NCI-H146 (cell line): ENCODE measurements at places on chromosomes 4 and X.
A peak's percentile ranks its signal among the peaks of the same experiment; 100 is the strongest.

DNA sequence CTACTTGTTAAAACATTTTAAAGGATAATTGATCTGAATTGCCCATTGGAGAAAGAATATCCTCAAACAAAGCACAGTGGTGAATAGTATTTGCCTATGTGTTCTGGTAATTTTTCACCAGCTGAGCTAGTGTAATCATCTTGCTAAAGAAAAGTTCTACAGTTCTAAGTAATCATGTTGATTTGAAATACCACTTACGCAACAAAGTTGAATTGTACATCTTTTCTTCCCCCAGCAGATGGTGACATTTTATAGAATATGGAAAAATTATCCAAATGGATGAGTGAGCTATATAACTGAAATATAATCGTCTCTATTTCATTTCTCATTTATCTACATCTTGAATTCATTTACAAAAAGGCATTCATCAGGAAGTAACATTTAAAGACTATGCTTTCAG lies 9.7 kb upstream of the ZNF674 start:
- peak; percentile 27 for DNase-seq

GRCh38 chrX:17459008-17459611 lies 84.1 kb downstream of the NHS start:
- DNase-seq = peak; percentile 9

DNA sequence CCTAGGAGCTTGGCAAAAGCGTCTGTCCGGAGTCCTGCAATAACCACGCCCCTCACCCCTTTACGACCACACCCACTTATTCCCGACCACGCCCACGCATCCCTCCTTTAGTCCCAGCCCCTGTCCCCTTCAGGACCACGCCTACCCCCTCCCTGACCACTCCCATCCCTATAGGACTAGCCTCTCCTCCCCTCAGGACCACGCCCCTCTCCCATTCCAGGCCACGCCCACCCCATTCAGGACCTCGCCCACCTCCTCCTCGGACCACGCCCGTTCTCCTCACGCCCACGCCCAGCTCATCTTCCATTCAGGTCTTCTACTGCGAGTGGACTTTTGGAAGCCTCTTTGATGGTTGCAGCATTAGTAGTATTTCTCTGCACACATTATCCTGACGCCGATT lies 131.2 kb upstream of the STX18 start:
- DNase-seq = peak; percentile 2

- no peak for DNase-seq
Observed at GRCh38 chrX:54935306-54935705, 14.7 kb downstream of the TRO start.

- DNase-seq = no peak
Observed at GRCh38 chrX:154542723-154543424, 3.8 kb downstream of the G6PD start.

- no peak for DNase-seq
Observed at GRCh38 chr4:115687052-115687755, 573.8 kb upstream of the NDST4 start.

- no peak for DNase-seq
Observed at GRCh38 chr4:182929296-182929695, 12.1 kb upstream of the DCTD start.

- DNase-seq = no peak
Observed at GRCh38 chr4:171594293-171594692, 218.9 kb upstream of the GALNTL6 start.

DNA sequence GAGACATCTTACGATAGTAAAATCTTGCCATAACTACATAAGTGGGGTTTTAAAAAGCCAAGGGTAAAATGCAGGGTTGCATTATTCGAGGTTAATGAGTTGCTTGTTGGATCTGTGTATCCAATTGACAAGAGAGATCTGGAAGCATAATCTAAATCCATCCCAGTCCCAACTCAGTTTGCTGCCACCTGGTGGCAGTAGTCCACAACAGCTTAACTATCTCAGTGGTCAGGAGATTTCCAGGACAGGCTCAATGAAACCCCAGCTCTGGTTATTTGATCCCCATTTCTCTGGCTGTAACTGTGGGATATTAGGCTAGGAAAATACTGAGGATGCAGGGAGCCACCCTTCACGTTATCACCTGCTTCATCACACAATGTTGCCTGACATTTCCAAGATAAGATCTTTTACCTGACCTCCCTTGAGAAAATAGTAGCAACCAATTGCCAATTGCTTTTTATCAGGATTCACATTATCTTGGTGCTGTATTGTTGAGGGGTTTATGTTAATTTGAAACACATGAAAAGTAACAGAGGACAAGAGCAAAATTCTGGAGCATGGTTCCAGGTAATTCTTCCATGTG lies 88.2 kb upstream of the TNIP3 start:
- DNase-seq = peak; percentile 27

GRCh38 chrX:13983734-13984133 lies 46.0 kb downstream of the GEMIN8 start:
- DNase-seq = no peak

DNA sequence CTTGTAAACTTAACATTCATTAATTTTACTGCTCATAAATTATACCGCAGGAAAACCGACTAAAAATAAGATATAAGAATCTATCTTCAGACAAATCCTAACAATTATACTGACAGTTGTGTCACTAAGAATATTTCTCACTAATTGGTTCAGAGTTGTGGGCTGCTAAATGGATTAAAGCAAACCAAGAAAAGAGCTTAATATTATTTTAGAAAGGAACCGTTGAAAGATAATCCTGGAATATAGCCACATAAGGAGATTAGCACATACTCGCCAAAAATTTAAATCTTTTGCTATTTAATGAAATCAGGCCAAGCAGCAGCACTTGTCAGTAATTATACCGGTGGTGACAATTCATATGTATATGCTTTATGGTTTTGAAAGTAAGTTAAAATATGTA lies 132.8 kb downstream of the SLIT2 start:
- DNase-seq = no peak

- peak; percentile 61 for DNase-seq
Observed at GRCh38 chrX:51955200-51955599, 61.8 kb downstream of the MAGED1 start.

GRCh38 chr4:130511776-130512175 lies 1415.8 kb downstream of the C4orf33 start:
- DNase-seq = no peak

GRCh38 chr4:172143605-172144314 lies 330.6 kb downstream of the GALNTL6 start:
- DNase-seq = no peak

DNA sequence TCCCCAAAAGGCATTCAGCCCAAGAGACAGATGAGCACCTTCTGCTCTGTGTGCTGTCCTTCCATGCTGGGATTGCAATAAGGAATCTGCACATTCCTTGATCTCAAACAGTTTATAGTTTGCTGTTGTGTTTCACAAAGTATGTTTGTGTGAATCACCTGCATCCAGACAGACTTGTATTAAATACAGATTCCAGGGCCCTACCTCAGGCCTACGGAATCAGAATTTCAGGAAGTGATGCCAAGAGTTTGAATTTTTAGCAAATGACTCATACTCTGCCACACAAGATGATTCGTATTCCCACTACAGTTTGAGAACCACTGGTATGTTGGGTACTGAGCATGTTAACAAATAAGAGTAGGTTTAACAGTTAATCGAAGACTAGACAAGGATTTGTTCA lies 7.0 kb downstream of the VAMP7 start:
- DNase-seq = no peak

DNA sequence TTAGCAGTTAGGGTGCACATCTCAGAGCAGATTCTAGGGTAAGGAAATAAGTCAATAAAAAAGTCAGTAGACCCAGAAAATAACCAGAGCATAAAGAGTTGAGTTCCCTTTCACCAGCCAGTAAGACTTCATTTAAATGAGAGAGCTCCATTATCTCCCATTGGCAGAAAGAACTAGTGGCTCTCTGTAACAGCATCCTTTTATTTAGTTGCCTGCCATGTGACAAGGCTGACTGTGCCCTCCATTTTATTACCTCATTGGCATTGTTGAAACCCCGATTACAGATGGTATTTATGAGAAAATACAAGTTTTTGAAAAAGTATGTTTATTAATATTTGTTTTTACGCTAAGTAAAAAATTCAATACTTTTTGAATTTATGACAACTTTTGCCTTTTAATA lies 859.5 kb upstream of the NDST4 start:
- no peak for DNase-seq

GRCh38 chr4:181030961-181031360 lies 1212.2 kb upstream of the TENM3 start:
- no peak for DNase-seq

GRCh38 chr4:103067841-103068547 lies 8.6 kb downstream of the SLC9B2 start:
- no peak for DNase-seq

DNA sequence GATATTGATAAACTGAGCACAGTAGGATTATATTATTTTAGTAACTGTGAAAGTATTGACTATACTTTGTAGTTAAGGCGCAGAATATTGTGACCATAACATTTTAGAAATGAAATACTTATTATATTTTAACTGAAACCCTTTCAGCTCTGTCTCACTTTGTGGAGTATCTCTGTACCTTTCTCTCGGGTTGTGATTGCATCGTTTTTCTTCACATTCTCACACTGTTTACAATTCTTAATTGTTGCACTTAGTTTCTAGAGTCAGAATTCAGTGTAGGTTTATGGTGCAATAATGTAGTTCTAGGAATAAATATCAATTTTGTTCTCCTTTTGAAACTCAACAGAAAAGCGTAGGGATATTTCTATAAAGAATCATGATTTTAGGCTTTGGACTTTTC lies 57.7 kb downstream of the UGT2B7 start:
- no peak for DNase-seq

DNA sequence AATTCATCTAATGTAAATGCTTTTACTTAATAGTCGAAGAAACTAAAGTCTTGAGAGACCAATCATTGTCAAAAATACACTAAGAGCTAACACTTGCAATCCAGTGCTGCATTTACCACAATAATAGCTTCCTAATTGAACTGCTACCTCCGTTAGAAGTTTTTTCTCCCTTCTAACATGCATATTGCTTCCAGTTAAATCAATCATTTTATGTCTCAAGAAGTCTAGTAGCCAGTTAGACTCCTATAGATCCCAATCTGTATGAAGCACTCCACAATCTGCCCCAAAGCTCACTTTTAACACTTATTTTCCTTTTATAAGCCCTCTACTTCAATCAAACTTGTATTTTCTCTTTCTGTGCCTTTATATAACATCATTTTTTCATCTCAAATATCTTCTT lies 41.4 kb upstream of the GRID2 start:
- no peak for DNase-seq

- no peak for DNase-seq
Observed at GRCh38 chrX:129833153-129833990, 10.3 kb downstream of the ZDHHC9 start.

DNA sequence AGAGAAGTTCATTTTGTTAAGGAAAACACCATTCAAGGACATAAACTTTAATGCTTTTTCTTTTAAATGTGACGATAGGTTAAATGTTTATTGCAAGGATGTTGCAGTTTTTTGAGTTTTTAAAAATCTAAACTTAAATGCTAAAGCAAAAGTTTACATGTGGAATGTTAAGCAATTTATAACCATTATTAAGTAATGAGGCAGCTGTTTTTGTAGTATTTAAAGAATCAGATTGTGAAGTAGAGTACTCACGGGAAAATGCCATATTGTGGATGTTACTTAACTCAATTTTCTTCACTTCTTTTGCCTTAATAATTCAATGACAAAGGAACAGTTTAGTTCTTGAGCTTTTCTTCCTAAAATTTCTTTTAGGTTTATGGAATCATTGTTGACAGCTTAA lies 43.5 kb downstream of the UBE2K start:
- DNase-seq = no peak

DNA sequence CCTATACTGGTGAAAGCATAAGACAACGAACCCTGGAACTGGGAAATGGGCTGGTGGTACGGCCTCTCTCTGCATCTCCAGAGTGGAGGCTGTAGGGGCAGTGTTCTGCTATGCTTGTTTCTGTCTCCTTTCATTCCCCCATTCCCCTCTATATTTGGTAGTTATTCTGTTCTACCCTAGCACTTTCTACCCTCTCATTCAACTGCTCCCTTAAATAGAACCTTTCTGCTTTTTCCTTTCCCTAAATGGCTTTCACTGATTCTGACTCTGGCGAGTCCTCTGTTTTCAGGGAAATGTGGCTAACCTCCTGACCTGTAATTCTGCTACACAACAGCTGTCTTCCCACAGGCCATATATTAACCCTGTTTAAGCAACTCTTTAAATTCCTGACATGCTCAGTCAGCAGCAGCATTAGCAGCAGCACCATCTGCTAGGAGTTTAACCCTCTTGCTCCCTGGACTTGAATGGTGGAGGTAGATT lies 94.2 kb downstream of the CXCL13 start:
- peak; percentile 25 for DNase-seq

DNA sequence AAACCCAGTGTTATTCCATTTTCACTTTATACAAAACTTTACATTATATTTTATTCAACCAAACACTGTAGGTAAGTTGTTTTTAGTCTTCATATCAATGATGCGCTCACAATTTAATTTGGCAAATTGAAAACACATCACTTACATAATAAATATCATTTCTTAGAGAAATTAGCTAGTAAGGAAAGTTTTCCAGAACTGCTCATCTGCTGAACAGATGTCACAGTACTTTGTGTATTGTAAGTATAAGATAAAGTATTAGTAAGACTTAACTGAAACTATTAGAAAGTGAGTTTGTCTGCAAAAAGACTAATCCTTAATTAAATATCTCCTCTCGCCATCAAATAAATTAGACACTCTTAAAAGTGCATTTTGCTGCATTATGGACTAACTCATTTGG lies 108.7 kb upstream of the PACRGL start:
- DNase-seq = no peak

DNA sequence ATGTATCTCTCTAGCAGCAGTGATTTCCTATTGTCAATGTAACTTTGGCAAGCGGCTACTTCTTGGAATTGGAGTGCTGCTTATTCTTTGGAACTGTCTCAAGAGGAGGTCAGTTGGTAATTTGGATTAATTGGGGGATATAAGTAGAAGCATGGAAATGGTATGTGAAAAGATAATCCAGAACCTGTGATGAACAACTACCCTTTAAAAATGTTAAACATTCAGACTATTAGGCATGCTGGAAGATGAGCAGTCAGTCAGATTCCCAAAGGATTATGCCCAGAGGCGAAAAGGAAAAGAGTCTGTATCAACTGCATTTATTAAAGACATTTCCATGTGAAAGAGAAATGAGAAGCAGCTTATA lies 62.5 kb downstream of the SEC24D start:
- DNase-seq = no peak

GRCh38 chrX:107574054-107574683 lies 54.1 kb upstream of the PRPS1 start:
- no peak for DNase-seq

- DNase-seq = no peak
Observed at GRCh38 chrX:139106069-139106468, 394.6 kb upstream of the FGF13 start.

DNA sequence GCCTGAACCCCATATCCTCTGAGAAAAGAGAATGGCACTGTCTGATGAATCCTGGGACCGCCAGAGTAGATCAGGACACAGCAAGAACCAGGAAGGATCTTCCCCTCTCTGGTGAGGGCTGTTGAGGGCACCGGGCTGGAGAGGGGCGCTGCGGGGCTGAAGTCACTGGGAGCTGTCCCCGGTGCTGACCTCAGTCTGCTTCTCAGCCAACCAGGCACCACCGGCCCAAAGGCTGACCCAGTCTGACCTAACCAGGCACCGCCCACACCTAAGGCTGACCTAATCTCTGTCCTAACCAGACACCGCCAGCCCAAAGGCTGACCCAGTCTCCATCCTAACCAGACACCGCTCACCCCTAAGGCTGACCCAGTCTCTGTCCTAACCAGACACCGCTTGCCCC lies 82.8 kb downstream of the CPZ start:
- DNase-seq = no peak
